ENCODE measurements at places on chromosomes 3 and 15.

DNA sequence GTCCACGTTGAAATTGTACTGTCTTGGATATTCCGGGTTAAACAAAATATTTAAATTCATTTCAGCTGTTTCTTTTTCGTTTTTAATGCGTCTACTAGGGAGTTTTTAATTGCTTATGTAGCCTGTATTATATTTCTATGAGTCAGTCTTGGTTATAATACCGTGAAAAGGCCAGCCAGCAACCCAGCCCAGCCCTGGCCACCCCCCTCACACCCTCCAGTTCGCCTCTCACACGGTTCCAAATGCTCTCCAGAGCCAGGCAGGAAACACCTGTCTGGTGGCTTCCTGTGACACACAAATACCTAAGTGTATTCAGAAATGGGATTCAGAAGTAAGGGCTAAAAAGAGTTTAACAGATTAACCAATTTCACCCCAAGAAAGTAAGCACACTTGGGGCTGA lies 4.4 kb downstream of the SH3BP5 start:
- peak; percentile 9 for DNase-seq

- DNase-seq, result no peak
Measured at GRCh38 chr3:10744098-10744465, 71.9 kb upstream of the SLC6A11 start.

DNA sequence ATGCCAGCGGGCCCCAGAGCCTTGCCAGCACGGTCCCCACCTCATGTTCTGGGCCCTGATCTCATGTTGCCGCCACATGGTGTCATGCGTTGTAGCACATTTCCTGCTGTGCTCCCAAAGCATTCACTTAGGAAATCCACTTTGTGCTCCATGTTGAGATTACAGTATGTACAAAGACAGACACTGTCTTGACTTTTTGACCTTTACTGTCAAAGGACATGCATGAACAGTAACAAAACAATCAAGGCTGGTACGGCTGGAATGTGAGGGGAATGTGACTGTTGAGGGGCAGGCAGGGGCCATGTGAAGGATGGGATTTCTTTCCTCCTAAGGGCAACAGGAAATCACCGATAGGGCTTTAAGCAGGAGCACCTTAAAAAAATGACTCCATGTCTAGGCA lies 53.3 kb upstream of the RPL32 start:
- no peak for DNase-seq

DNA sequence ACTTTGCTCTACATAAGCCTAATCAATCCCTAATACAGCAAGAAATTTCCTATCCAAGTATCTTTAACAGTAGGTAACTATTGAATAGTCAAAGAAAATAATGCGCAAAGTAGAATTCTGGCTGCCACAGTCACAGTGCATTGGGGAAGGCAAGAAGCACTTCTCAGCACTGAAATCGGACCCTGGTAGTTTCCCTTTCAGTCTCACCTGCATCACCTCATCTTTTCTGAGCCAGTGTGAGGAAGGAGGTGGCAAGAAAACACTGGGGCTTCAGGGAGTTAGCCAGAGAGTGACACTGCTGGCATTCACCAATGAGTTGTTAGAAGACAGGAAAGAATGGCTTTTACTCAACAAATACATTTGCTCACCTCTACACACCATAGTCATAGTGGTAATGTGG lies 8.3 kb downstream of the TRIM42 start:
- DNase-seq, result no peak

DNA sequence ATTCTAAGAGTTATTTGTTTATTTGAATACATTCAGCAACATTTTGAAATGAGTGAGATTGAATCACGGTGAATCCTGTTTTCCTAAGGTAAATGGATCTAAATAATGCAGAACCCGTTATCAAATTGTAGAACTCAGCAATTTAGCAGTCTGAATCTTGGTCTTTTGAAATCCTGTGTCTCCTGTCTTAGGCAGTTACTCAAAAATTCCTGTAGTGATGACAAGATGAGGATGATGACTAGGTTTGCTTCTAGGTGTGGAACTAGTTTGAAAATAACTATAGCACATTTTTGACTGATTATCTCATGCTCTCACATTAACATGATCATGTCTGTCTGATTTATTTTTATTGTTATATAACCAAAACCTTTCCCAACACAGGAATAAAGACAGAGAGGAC lies 115.0 kb downstream of the RAP2B start:
- no peak for DNase-seq

DNA sequence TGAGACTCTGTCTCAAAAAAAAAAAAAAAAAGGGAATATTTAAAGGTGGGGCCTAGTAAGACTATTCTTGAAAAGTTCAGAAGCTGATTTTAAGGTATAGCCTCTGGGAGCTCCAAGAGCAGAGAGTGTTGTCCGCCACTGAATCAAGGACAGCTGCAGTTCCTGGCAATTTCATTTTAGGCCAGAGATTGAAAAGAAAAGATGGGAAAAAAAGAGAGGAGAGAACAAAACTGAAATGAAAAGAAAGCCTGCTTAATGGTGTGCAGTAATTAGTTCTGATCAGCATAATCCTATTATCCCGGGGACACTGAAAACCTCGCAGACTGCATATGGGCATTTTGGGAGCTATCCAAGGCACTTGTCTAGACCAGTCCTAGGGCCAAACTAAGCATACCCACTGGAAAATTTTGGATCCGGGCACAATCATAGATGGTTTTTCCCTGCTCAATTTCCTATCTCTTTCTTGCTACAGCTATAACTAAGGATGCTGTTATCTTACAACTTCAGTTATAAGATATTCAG lies 43.2 kb downstream of the EHHADH start:
- no peak for DNase-seq

DNA sequence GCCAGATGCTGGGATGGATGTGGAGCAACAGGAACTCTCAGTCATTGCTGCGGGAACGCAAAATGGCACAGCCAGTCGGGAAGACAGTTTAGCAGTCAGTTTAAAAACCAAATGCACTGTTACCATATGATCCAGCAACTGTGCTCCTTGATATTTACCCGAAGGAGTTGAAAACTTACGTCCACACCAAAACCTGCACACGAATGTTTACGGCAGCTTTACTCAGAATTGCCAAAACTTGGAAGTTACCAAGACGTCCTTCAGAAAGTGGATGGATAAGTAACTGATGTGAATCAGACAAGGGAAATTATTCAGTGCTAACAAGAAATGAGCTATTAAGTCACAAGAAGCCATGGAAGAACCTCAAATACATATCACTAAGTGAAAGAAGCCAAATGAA lies 36.1 kb upstream of the SLC41A3 start:
- DNase-seq, result no peak

DNA sequence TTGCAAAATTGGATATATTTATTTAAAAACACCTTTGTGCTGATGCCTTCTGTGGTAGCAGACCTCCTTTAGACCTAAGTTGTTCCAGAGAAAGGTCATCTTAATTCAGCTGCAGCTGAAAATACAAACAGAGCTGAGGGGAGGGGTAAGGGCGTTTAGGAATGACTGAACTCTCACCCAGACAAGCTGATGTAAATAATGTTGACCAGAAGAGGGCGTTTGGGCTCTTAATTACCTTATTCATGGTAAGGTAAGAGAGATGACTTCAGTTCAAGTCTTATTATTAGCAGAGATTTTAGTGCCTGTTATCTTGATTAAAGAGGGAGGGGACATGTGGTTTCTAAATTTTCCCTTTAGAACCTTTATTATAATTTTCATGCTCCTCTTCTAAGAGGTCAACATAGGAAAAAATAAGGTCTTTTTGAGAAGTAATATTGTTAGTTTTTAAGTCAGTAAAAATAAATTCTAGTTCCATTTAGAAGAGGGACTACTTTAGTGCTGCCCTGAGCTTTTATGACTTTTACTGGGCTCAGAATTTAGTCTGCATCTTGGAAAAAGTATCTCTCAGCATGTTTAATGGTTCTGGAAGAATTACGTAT lies 46.3 kb downstream of the GPR171 start:
- DNase-seq, result no peak

- DNase-seq, result no peak
Measured at GRCh38 chr15:78361771-78362506, 21.8 kb downstream of the CRABP1 start.

DNA sequence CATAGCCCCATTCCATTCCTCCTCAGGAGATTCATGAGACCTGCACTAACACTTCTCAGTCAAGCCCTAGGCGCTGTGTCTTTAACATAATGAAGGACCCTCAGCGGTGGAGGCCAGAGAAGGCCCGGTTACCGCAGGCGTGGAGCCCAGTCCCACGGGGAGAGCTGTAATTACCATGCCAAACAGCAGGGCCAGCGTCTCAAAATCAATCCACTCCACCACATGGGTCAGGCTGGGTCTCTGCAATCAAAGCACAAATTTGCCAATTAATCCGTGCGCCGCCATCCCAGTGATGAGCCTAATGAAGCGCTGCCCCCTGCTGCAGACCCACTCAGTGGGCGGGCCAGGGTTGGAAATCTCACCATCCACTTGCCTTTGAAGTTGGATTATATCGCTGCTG lies 109.7 kb downstream of the OCA2 start:
- no peak for DNase-seq

DNA sequence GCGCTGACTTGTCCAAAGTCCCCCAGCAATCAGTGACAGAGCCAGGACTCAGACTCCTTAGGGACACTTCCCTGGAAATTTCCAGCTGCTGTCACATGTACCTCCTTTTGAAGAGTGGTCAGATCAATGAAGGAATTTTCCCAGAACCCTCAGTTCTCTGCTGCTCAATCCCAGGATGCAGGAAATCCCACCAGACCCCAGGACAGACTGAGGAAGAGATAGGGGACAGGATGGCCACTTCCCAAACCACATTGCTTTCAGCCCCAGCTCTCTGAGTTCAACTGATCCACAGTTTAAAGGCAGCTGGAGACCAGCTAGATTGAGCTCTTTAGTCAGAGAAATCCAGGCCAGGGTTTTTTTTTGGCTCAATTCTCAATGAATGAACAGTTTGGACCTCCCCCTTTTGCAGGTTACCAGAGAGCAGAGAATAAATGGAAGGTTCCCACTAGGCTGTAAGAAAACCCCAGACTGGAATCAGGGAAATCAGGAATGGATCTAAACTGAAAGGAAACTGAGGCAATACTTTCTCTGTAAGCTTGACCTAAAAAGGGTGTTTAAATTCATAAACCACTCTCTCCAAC lies 1.5 kb downstream of the CYP1A1 start:
- no peak for DNase-seq

DNA sequence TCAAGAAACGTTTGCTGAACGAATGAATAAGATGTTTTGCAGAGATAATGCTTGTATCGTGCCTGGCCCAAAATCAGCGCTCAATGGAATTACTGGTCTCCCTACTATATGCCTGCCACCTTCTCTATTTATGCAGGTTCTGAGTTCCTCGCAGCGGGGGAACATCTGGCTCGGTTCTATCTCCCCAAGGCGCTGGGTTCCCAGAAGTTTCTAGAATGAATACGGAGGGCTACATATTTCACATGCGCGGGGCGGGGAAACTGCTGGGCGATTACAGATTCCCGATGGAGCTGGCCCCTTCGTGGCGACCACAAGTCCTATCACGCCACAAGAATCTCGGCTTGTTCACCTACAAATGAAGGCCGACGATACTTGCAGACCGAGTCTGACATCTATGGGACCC lies 411 bp upstream of the EIF2B5 start:
- no peak for DNase-seq

DNA sequence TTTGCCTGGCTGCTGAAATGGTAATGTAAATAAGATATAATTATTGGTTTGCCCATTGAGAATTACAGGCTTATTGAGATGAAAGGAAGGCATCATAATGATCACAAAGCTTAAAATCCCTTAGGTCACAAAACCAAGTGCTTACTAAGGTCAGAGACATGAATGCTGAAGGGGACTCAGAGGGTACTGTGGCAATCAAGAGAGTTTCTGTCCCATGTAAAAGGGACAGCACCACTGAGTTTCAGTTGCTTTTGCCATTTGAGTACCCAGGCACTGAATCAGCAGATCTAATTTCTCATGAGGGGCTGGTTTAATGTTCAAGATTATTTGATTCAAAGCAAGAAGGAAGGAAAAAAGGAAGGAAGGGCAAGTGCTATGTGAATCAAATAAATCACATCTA lies 127.0 kb downstream of the PLOD2 start:
- no peak for DNase-seq

DNA sequence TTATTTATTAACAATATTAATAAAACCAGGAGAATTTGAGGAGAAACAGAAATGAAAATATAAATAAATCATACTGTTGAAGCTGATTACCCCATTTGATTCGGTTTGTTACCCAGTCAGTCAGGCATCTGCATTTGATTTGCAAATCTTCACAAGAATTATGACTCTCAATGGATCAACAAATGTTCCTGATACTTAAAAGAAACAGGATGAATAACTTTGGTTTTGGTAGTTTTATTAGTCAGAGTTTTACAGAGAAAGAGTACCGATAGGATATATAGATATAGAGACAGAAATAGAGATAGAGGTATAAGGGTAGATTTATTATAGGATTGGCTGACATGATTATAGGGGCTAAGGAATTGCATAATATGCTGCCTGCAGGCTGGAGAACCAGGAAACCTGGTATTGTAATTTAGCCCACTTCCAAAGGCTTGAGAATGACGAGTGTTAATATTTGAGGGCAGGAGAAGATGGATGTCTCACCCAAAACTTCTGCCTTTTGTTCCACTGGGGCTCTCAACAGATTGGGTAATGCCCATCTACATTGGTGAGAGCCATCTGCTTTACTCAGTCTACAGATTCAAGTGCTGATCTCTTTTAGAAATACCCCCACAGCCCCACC lies 241.6 kb upstream of the COL8A1 start:
- DNase-seq, result no peak

GRCh38 chr3:57622362-57622761 lies 25.2 kb upstream of the ARF4 start:
- DNase-seq, result no peak

DNA sequence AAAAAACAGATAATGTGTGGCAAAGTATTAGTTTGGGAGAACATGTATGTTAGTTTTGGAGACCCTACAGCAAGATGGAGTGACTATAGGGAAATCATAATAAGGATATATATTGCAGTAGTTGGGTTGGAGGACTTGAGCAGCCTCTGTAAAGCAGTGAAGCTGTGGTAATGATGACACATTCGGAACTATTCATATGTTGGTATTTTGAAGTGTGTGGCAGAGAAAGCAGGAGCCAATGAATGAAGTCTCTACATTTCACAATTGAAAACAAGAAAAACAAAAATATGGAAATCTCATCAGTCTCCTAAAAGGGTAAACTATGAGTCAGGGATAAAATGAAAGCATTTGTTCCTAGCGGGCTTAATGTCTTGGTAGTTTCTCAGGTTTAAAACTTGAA lies 645.9 kb downstream of the OTOL1 start:
- no peak for DNase-seq

DNA sequence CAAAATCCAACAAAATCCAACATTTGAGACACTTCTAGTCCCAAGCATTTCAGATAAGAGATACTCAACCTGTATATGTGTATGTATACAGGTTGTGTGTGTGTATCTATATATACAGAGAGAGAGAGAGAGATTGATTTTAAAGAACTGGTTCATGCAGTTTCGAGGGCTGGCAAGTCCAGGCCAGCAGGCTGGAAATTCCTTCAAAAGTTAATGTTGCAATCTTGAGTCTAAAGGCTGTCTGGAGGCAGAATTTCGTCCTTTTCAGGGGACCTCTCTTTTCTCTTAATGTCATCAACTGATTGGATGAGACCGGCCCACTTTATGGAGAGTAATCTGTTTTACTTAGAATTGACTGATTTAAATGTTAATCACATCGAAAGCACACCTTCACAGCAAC lies 199.6 kb upstream of the IL12A start:
- DNase-seq, result no peak

Data from activated T-helper 1 cell treated with Interleukin-2 at 50 U/mL for 16 hours (primary cell).